ENCODE measurements at places on chromosomes 4 and X.
A peak's percentile ranks its signal among the peaks of the same experiment; 100 is the strongest.

DNA sequence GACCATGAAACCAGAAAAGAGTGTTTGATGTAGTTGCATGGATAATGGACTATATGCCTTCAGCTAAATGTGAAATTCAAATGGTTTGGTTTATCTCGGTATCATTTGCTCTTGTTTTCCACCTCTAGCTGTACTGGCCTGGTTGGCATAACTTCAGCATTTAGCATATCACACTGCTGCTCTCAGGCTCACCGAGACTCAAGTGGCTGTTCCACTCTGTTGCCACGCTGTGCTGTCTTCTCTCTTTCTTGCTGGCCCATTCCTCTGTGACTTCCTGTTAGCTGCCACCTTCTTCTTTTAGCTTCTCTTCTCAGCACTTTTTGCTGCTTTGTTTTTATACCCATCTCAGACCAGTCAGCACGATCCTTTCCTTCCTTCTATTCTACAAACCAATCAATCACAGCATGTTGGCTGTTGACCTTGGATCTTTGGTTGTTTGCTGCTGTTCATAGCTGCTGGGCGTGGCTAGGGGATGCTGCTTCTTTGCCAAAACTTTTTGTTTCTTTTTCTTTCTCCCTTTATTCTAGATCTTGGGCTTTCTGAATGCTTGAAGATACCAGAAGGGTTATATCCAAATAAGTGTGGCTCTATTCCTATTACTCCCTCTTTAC, 24.0 kb downstream of the INTS6L start:
- no peak for DNase-seq

DNA sequence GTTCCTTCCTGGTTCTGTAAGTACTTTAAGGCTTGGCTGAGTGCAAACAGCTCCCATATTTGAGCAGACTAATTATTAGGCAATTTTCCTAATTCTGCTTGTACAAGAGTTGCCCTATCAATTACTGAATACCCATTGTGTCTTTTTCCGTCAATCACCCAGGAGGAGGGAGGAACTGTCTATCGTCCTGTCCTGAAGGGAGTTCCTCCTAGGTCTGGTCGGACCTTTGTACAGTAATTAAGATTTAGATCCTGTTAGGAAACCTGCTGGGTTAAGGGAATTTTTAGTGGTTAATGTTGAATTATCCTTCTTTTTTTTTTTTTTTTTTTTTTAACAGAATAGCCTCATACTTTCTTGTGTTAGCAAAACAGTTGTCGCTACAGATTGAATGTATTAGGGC, 130.1 kb downstream of the KDM6A start:
- DNase-seq = no peak

- no peak for DNase-seq
Measured at GRCh38 chrX:139049465-139049864, 337.9 kb upstream of the FGF13 start.

- DNase-seq = no peak
Measured at GRCh38 chrX:17520016-17520615, 145.1 kb downstream of the NHS start.

- DNase-seq = peak; percentile 69
Measured at GRCh38 chr4:153573881-153574802, 108.0 kb downstream of the TMEM131L start.

- DNase-seq = no peak
Measured at GRCh38 chrX:68462197-68462596, 28.9 kb upstream of the OPHN1 start.

- DNase-seq = no peak
Measured at GRCh38 chrX:5907207-5907606, 321.5 kb downstream of the NLGN4X start.

- no peak for DNase-seq
Measured at GRCh38 chr4:36761607-36762006, 480.2 kb downstream of the DTHD1 start.

DNA sequence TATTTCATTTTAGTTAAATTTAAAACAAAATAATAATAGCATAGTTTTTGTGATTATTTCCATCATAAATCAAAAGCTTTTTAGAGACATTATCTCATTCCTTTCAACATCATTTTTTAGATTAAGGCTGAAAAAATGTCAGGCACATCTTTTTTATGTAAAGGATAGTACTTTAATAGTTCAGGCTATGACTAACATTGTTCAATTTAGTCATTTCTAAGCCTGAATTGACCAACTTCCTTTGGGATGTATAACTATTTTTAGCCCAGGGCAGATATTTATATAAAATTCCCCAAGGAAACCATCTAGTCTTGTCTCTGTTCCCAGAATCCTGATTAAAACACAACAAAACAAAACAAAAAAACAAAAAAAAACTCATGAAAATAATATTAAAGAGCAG, 145.6 kb upstream of the PCDH18 start:
- DNase-seq = no peak

DNA sequence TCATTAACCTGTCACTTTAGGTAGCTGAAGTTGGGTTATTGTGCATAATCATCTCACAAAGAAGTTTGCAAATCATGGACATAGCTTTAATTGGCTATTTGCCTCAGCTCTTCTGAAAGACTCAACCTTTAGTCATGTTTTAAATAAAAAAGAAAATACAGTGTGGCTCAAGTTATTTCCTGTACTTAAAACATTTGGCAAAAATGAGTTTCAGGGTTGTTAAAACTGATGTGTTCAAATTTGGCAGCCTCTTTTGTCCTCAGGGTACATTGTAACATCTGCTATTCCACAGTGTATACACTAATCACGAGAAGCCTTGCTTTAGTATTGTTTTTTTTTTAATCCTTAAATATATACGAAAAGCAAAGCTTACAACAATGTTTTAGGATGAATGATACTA, 31.5 kb upstream of the HPGD start:
- no peak for DNase-seq

GRCh38 chr4:1488831-1489638, 82.8 kb upstream of the NKX1-1 start:
- DNase-seq = no peak

GRCh38 chr4:37653601-37654000, 32.6 kb downstream of the RELL1 start:
- DNase-seq = no peak

DNA sequence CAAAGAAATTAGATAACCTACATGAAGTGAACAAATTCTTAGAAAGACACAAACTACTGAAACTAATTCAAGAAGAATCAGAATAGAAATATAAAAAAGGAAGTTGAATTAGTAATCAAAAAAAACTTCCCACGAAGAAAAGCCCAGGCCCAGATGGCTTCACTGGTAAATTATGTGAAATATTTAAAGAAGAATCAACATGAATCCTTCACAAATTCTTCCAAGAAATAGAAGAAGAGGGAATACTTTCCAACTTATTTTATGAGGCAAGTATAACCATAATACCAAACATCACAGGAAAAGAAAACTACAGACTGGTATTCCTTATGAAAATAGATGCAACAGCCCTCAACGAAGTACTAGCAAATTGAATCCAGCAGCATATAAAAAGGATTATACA, 30.7 kb downstream of the MOSPD2 start:
- DNase-seq = no peak

DNA sequence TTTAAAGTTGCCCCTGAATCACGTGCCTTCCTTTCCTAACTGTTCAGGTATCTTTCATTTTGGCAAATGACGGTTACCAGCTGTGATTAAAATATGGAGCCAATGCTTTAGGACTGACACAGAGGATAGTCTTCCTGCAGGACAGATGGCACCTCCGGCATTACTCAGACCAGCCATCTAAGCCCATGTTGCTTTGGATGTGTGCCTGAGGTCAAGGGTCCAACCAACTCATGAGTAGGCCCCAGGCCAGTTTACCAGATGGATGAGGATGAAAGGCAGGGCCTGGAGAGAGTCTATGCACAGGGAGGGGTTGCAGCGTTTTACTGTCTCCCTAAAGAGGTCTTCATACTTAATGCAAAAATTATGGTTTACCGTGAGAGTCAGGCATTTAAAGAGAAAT, 174.0 kb upstream of the GATB start:
- DNase-seq = no peak

DNA sequence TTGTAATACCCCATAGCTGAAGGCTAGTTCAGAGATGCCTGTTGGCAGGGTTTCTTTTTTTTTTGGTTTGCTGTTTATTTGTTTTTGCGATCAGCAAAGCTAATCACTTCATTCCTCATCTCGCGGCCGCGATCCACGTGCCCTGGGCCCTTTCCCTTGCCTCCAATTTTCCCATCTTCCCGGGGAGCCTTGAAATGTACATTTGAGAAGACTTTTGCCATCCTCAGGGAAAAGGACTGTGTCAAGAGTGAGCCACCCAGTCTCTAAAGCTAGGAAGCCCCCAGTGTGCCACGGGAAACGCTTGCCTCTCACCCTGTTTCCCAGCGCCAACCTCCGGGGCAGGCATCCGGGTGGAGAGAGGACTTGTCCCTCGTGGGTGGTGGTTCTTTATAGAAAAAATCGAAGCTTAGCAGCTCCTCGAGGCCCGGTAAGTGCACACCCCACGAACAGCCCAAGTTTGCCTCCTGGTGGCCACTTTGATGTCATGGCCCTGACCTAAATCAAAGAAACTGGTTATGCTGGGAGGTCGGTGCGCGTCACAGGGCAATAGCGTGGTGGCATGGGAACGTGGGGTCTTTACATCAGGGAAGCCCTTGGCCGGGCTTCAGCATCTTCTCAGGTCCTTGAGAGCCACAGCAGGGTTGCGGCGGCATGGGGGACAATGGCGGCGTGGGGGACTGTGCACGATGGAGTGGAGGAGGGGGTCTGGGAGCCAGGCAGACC, 42.0 kb downstream of the MAP7D3 start:
- DNase-seq = no peak

- DNase-seq = no peak
Measured at GRCh38 chr4:137226900-137227299, 305.4 kb downstream of the PCDH18 start.

DNA sequence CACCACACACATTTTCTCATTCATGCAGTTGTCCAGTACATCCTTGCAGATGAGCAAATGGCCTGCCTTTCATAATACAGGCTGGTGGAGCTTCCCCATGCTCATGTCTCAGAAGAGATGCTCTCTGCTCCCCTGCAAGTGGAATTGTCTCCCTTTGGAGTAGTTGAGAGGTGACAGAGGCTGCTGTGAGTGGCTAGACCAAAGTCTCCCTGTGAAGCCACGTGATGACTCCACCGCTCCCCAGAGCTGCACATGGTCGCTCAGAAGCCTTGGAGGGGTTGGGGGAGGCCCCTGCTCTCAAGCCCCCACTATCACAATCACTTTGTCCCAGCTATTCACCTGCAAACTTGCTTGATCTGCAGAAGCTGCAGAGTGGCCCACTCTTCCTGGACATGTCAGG, 1.5 kb upstream of the GPR78 start:
- no peak for DNase-seq

GRCh38 chr4:23728971-23729370, 160.9 kb downstream of the PPARGC1A start:
- DNase-seq = no peak

DNA sequence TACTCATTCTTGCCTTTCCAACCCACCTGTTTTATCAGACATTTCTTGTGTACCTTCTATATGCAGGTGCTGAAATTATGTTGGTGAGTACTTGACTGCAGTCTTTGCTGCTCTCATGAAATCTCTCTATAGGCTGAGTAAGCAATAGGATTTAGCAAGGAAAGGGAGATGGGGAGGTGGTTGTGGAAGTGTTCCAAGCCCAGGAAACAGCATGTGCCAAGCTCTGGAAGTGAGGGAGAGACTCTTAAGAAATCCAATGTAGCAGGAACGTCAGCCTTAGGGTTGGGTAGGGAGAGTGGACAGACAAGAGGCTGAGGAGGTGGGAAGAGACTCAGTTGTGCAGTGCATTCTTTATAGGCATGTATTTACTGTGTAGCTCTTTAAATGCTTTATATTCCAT, 5.6 kb downstream of the SEPTIN11 start:
- no peak for DNase-seq

DNA sequence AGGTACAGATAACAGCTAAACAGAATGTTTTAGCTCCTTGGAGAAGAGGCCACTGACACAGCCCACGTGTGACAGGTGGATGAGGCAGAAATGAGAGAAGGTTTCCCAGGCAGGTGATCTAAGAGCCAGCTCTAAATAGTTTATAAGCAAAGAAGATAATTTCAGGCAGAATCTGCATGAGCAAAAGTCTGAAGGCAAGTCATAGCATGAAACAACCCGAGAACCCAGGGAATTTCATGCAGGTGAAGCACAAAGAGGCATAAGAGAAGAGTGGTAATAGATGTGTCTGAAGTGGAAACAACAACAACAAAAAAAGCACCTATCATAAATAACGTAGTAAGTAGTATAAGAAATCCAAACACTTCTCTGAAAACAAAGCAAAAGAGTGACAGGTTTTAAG, 275.8 kb upstream of the CPEB2 start:
- no peak for DNase-seq

DNA sequence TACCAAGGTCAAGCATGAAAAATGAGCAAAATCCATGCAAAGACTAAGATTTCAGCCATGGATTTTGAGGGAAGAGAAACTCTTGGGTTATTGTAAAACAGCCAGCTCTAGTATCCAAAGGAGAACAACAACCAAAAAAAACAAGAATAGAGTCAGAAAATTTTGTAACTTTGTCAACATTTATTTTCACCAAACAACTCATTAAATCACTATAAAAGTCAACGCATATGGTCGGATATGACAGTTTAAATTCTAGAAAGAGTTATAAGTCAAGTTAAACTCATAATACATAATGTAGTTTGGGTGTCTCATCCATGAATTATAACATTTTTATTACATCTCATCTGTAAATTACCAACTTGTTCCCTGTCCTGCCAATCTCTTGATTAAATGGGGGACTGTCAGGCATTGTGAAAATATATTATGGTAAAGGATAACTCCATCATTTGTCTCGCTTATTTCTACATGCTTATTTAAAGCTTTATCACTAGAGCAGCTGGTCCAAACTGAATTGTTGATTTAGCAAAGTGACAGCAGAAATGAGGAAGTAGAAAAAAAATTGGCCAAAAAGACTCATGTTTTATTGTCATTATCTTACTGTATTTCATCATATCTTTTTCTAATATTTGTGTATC, 224.8 kb upstream of the NOCT start:
- no peak for DNase-seq

DNA sequence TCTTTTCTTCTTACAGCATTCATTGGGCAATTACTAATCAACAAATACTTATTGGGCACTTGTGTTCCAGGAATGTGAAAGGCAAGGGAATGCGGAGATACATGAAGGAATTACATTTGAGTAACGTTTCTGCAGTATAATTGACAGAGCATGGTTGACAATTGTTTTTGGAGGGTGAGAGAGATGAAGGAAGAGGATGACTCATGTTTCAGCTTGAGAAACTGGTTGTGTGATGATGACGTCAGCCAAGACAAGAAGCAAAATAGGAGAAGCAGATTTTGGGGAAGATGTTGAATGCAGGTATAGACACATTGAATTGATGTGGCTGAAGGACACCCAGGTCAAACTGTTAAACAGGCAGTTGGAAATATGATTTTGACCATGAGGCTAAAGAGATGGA, 8.0 kb upstream of the CPEB2 start:
- DNase-seq = no peak

DNA sequence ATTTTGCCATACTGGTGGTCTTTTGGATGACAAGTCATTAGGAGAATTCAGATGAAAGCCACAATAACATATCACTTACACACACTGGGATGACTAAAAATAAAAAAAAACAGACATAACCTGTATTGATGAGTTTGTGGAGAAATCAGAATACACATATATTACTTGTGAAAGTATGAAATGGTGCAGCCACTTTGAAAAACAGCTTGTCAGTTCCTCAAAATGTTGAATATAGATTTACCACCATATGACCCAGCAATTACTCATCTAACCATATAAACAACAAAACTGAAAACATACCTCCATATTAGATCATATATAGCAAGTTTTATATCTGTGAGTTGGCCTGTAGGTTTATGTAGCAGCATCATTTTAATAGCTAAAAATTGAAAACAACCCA, 608.7 kb downstream of the TLL1 start:
- no peak for DNase-seq

- DNase-seq = no peak
Measured at GRCh38 chrX:21802839-21803238, 36.6 kb upstream of the MBTPS2 start.
